ENCODE measurements at places on chromosomes 13 and 19.

GRCh38 chr13:39401756-39402155 is 201.2 kb downstream of the LHFPL6 start:
- DNase-seq, result no peak

- no peak for DNase-seq
Observed at GRCh38 chr19:1122021-1122971, 18.5 kb downstream of the GPX4 start.

GRCh38 chr13:111622051-111622531 is 301.6 kb downstream of the TEX29 start:
- no peak for DNase-seq

- no peak for DNase-seq
Observed at GRCh38 chr19:55646889-55647731, 902 bp upstream of the CCDC106 start.

DNA sequence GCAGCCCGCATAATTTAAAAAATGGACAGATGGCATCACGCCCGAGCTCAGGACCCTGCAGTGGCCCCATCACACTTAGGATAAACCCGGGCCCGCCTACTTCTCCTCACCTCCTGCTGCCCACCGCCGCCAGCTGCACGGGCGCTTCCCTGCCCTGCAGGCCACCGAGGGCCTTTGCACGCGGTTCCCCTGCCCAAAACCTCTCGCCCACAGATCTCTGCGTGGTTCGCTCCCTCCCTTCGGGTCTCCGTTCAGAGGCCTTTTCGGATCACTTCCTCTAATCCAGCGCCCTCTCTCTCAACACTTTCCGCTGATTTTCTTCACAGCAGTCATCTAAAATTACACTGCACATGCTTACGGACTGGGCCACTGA is 1.8 kb downstream of the SHISA7 start:
- DNase-seq, result no peak
